Eye (tissue), 1 donor: ENCODE measurements at places on chromosomes 7 and 10.
A peak's percentile ranks its signal among the peaks of the same experiment; 100 is the strongest.

DNA sequence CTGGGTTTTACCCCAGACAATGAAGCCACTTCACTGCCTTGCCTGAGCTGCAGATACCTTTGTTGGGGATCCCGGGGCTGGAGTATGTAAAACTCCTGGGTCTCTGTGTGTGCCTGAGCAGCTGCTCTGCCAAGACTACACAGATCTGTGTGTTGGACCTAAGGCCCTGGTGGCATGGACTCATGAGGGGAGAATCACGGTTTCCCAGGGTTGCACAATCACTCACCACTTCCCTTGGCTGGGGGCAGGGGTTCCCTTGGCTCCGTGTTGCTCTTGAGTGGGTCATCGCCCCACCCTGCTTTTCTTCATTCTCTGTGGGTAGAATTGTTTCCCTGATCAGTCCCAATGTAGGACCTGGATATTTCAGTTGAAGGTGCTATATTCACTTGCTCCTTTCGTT, 13.9 kb upstream of the TBATA start:
- no peak for DNase-seq

- peak; percentile 70 for DNase-seq
Observed at GRCh38 chr10:61452151-61452651, 980 bp downstream of the TMEM26 start.

DNA sequence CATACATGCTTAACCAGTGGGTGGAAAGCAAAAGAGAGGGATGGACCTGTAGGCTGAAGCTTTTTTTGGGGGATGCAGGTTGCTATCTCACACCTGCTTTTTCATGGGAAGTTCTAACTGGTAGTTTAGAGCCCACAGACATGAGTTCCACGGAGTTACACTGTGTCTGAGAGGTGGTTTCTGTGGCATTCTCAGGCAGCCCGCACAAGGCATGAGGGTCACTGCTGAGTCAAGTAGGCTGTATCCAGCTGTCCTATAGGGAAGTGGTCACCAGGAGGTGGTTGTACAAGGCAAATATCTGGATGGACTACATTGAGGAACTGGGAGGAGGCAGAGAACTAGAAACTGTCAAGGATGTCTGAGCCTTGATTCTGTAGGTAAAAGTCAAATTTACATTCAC, 351.0 kb upstream of the POM121L12 start:
- no peak for DNase-seq

- DNase-seq: no peak
Observed at GRCh38 chr7:115558161-115558560, 472.4 kb downstream of the TFEC start.

DNA sequence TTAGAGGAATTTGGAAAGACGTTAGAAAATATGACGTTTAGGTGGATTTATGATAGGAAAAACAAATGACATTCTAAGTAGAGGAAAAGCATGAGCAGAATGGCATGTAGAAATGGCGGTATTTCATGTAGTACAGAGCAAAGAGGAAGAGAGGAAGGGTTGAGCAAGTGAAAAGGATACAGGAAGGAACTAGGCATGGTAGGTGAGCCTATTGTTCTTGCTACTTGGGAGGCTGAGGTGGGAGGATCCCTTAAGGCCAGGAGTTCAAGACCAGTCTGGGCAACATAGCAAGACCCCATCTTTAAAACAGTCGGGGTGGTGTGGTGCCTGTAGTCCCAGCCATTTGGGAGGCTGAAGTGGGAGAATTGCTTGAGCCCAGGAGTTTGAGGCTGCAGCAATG, 1.2 kb downstream of the GTPBP10 start:
- no peak for DNase-seq

- DNase-seq: no peak
Observed at GRCh38 chr7:112015146-112015545, 191.1 kb downstream of the DOCK4 start.

DNA sequence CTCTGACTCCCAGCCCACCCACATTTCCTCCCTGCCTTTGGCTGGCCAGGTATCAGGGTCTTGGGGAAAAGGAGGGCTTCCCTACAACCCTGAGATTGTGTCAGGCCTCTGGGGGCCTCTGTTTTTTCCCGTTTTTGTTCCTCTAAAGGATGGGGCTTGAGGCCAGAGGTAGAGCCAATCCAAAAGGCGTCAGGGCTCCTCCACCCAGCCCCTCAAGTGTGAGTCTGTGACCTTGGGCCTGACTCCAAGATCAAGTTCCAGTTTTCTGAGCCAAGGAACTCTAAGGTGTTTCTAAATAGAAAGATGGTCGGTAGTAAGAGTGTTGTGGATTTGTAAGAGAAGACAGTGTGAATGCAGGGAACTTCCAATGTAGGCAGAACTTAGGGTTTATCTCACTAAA, 6.6 kb downstream of the EEPD1 start:
- no peak for DNase-seq

DNA sequence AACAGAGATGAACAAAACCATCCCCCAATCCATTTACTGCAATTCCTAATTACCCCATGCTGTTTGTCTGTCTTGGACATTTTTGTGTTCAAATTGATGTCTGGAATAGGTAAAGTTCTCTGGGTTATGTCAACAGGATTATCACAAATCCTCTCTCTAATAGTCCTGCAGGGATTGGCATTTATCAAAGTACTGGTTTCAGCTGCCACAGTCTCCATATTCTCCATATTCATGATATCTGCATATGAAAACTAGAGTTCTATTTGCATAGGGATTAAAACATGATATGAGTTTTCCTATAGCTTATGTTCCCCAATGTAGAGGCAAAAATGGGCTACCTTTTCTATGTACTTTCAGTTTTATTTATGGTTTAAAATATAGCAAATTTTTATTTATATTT, 355.8 kb downstream of the ADRA2A start:
- DNase-seq: no peak

GRCh38 chr7:158001621-158002320, 585.9 kb downstream of the PTPRN2 start:
- no peak for DNase-seq

GRCh38 chr10:87862679-87863052, 667 bp downstream of the KLLN start:
- DNase-seq: no peak

GRCh38 chr7:28005847-28006231, 174.8 kb downstream of the JAZF1 start:
- DNase-seq: no peak

- DNase-seq: no peak
Observed at GRCh38 chr7:2710901-2711551, 23.0 kb downstream of the AMZ1 start.

DNA sequence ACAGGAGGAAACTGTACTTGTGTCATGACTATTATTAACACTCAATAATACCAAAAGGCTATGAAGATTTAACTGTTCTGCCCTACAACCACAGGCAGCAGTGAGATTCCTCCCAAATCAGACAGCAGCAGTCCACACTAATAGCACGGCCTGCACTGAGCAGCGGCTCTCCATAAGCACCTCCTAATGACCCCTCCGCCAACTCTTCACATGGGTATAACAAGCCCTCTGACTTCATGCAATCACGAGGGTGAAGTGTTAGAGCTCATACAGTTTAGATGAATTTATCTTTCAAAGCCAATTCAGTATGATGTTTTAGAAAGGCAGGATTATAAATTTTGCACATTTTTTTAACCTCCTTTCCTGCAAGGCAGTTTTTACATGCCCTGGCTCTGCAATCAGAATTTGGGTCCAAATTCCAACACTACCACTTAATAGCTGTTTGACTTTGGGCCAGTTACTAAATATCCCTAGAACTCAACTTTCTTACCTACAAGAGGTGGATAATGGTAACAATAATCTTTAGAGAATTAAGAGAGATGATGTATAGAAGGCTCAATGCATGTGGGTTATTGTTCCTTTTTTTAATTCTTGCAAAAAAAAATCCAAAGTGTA, 617.1 kb downstream of the KCNMA1 start:
- DNase-seq: peak; percentile 25

- no peak for DNase-seq
Observed at GRCh38 chr10:88544140-88544870, 38.8 kb downstream of the RNLS start.

DNA sequence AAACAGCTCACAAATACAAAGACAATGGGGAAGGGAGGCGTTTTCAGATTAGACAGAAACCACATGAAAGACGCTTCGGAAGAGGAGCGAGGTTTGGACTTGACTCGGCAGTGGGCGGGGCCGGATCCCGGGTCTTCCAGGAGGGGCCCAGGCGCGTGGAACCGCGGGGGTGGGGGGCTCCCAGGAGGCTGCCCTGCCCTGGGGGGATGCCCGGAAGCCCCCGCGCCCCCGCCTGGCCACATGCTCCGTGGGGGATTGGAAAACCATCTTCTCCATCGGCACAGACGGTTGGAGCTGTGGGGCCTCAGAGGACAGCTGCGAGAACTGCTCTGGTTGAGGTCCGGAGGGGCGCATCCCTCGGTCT, 186.0 kb upstream of the SHH start:
- DNase-seq: no peak

- no peak for DNase-seq
Observed at GRCh38 chr10:88260329-88261051, 322.6 kb downstream of the RNLS start.

DNA sequence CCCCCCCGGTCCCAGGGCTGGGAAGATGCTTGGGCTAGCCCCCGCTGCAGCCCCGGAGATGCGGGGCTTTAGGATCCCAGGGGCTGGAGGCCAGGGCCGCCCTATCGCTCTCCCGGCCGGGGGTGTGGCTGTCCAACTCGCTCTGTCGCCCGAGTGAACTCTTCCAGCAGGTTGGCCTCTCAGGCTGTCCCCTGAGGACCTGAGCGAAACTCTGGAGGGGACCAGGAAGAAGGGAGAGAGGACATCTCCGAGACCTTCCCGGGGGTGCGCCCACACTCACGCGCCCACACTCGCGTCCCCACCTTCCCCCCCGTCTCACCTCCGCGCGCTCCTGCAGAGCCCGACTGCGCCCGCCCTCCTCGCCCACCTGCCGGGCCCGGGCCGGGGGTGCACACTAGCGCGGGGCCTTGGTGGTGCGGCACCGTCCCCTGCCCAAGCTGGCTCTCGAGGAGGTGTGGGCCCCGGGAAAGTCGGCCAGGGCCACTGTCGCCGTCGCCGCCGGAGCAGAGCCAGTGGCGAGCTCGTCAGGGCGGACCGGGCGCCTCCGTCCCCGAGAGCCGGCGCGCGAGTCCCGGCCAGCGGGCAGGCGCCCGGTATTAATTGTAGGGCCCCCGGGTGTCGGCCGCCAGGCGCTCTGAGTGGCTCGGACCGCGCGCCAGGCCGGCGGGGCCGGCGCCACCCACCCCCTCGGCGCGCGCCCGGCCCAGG, 101.7 kb upstream of the SVIL start:
- peak; percentile 81 for DNase-seq

- DNase-seq: no peak
Observed at GRCh38 chr10:97964748-97965147, 65.7 kb downstream of the CRTAC1 start.

DNA sequence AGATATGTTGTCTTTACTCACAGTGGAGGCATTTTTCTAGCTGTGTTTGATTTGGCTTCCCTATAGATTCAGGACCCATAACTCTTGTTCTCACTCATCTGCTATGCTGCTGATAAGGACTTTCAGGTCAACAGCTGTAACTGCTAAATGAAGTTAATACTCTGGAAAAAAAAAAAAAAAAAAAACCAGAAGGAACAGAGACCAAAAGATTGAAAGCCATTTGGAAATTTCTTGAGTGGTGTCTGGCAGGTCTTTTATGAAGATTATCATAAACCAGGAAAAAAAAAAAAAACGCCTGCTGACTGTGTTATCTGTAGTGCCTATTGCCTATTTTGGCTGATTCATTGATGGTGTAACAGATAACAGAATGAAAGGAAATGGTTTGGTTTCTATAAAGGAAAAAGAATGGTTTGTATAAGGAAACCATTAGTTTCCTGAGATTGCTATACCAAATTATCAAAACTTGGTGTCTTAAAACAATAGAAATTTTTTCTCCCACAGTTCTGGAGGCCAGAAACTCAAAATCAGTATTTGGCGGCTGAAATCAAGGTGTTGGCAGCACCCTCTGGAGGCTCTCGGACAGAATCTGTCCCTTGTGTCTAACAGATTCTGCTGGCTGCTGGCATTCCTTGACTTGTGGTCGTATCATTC, 60.5 kb upstream of the BET1 start:
- DNase-seq: no peak

DNA sequence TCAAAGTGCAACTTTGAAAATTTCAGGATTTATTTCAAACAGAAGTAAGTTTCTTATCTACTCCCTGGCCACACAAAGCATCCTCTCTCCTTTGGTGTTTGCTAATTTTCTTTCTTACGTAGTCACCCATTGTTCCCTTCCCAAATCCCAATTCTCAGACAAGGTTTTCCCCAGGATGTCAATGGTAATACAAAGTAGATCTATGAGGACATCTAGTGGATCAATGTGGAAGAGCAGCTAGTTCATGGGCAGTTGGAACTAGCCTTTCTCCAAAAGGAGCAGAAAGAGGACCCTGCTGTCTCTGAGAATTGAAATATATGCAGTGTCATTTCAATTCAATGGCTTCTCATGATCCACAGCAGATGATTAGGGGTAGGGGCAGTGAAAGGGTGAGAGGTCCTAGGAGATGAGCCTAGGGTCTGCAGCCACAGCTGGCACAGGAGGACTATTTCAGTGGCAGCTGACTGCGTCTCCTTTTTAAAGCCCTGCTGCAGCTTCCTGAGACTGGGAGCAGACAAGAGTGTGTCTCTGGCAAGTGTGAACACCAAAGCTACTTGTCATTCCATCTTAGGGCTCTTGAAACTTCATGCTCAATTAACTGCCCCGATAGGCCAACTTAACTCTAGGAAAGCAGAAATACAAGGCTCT, 632.6 kb downstream of the KCNMA1 start:
- peak; percentile 94 for DNase-seq

GRCh38 chr7:130887957-130888371, 154.0 kb upstream of the KLF14 start:
- no peak for DNase-seq
